MCF 10A (cell line): ENCODE measurements at places on chromosomes 13 and 19.

- no peak for DNase-seq
Observed at GRCh38 chr19:40163541-40164129, 27.6 kb upstream of the MAP3K10 start.

GRCh38 chr19:15962319-15962718 is 13.5 kb downstream of the OR10H4 start:
- peak; percentile 12 for DNase-seq

DNA sequence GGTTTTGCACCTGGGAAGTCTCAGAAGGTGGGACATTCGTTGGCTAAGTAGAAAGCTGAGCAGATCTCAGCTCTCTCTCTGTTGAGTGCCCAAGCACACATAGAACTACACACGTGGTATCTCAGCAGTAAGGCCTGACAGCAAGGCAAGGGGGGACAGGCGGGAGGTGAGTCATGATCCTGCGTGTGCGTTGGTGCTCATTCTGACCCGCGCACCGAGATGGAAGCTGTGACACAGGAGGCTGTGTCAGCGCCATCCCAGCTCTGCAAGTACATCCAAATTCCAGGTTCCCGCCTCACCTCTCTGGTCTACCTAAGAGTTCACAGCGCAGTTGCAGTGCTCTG is 135.7 kb downstream of the USP12 start:
- peak; percentile 38 for DNase-seq

GRCh38 chr13:54018485-54018884 is 989.9 kb downstream of the OLFM4 start:
- DNase-seq, result no peak

GRCh38 chr19:46736531-46737297 is 9.1 kb upstream of the FKRP start:
- no peak for DNase-seq

GRCh38 chr19:32200312-32201038 is 144.9 kb upstream of the ZNF507 start:
- DNase-seq, result no peak

- no peak for DNase-seq
Observed at GRCh38 chr13:81224209-81224833, 883.4 kb upstream of the SPRY2 start.

- no peak for DNase-seq
Observed at GRCh38 chr13:43389983-43390382, 366.6 kb downstream of the DNAJC15 start.

GRCh38 chr19:5452594-5453565 is 2.3 kb upstream of the ZNRF4 start:
- DNase-seq, result peak; percentile 36

GRCh38 chr19:29504454-29504853 is 21.3 kb upstream of the VSTM2B start:
- no peak for DNase-seq

DNA sequence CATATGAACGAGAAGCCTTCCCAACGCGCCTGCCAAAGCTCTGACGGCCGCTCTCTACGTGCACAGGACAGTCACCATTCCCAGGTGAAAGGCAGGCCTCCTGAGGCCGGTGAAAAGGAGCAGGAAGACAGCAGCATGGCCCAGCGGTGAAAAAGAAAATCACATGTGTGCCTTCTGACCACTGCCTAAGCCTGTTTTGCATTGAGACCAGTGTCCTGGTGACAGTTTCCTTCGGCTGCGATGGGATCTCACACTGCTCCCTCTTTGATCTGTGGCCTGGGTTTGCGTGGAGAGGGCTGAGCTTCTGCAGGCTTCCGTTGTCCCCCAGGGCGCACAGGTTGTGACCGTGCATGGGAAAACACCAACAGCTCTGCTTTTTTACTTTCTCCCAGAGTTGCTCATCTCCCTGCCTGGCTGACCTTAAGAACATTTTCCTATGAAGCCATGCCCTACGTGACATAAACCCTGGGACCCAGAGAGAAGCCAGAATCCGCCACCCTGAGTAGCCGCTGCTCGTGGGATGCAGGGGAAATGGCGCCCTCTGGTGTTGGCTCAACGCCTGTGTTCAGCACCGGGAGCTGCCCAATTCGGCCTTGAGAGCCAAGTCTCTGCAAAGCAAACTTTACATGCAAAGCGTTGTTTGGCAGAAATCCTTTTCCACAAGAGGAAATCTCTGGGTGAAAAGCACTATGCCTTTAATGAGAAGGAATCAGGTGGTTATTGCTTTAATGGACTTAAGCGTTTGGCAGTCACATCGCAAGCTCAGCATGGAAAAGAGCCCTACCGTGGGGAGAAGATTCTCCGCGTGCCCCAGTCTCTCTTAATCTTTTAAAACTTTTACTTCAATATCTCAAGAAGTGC is 112.2 kb upstream of the GPR12 start:
- peak; percentile 54 for DNase-seq

GRCh38 chr13:72692884-72693514 is 34.4 kb downstream of the MZT1 start:
- no peak for DNase-seq

- peak; percentile 38 for DNase-seq
Observed at GRCh38 chr13:44259045-44260027, 114.3 kb upstream of the SERP2 start.
